Activated naive CD4-positive, alpha-beta T cell treated with anti-CD3 and anti-CD28 coated beads, Interleukin-2, amount 50 U/mL, for 72 hours (primary cell): ENCODE measurements at places on chromosomes 16 and 17. TPM values are rescaled to one million over a fixed set of nuclear protein-coding genes. Genes with fewer than 3 reads are reported as not detected.
A peak's percentile ranks its signal among the peaks of the same experiment; 100 is the strongest.

- no peak for DNase-seq
Observed at GRCh38 chr17:62824290-62825131, 16.4 kb upstream of the MARCHF10 start.

UNKL gene
- total RNA-seq: 38.0 TPM

DNA sequence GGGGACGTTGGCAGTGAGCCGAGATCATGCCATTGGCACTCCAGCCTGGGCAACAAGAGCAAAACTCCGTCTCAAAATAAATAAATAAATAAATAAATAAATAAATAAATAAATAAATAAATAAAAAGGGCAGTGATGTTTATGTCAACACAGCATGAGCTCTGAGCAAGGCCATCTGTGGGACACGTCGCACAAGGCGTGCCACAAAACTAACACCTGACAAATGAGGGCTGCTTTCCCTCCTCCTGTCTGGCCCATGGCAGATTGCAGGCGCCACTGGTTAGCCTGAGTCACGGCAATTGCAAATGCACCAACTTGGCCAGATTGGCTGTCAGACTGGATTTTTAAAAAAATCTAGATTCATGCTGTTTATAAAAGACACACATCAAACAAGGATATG is 25.9 kb upstream of the SPNS3 start:
- DNase-seq: no peak

- DNase-seq: no peak
Observed at GRCh38 chr16:7615565-7615964, 282.9 kb downstream of the RBFOX1 start.

DNA sequence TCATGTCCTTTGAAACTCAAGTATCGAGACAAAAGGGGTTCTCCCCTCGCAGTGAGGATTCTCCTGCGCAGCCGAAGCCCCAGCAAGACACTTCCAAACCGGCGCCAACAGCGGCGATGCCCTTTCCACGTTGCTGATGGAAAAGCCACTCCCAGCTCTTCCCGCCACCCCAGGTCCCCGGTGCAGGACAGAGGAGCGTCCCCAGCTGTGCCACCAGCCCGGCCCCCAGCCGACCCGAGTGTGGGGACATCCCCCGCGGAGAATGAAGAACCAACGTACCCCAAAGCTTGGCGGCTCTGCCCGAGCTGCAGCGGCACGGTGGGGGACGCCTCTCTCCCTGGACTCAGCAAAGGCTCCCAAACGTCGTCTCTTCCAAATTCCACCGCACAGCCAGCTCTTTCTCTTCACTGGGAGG is 573 bp downstream of the CHST6 start:
- no peak for DNase-seq

- no peak for DNase-seq
Observed at GRCh38 chr17:49887744-49888360, 40.0 kb upstream of the TAC4 start.

GRCh38 chr17:57408071-57408811 is 151.9 kb downstream of the MSI2 start:
- DNase-seq: peak; percentile 13

DNA sequence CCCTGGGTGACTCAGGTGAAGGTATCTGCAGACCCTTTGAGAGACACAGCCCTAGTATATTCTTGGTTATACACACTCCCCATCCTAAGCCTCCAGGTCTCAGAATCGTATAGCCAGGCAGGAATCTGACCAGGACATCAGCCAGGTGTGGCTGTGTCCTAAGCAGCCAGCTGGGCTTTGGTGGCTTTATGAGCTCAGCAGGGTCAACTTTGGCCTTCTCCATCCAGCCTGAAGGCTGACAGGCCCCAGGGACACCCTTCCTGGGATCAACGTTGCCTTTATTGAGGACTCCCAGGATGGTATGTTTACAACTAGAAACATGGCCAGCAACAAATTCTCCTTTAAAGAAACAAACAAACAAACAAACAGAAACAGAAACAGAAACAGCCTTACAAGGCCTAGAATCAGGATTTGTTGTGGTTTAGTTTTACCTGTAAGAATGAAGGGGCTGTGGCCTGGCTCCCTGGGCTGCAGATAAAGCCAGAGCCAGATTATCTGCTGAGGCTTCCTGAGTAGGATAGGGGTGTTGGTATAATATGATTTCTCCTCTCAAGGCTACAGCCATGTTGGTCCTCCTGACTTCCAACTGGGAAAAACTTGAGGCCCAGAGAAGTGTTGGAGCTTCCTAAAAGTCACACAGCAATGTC is 8.5 kb downstream of the KIF19 start:
- no peak for DNase-seq

- no peak for DNase-seq
Observed at GRCh38 chr17:11182430-11182829, 58.6 kb upstream of the SHISA6 start.

CA7 gene
- total RNA-seq: not detected

DNA sequence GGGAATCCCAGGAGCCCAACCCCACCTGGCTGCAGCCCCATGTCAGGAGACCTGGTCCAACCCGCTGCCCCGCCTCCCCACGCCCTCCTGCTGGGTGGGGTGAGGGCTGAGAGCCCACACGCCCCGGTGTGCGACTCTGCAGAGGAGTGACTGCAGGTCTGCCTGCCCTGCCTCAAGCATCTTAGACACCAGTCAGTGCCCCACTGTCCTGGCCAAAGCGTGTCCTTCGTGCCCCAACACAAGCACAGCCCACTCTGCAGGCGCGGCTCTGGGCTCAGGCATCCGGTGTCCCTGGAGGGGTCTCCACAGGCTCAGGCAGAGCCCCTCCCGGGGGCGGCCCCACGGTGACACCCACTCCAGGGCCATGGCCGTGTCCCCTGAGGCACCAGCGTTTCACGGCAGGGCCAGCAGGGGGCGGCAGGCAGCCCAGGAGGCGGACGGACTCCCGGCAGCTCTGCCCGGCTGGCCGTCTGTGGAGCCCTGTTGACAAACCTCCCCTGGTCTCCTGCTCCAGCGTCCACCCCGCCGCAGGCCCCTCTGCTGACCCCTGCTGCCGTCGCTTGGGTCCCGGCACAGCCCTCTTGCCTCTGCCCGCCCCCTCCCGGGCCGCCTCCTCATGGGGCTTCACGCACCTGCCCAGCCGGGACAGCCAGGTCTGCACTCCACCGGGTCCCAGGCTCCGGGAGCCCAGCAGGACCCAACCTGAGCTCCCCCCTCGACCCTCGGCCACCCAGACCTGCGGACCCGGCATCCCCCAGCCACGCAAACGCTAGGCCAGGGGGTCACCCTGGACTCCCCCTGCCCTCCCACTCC is 8.6 kb upstream of the UBE2I start:
- peak; percentile 90 for DNase-seq

CLDN7 gene
- total RNA-seq: 1.5 TPM

- DNase-seq: peak; percentile 95
Observed at GRCh38 chr17:42577532-42578281, at the start of gene PSMC3IP. Gene PSMC3IP (minus strand): TSS chr17:42577729. CDS start chr17:42577686, 43 bp downstream.

GRCh38 chr16:84247331-84247730 is 7.5 kb upstream of the KCNG4 start:
- DNase-seq: no peak

ADCY9 gene
- 8.9 TPM for total RNA-seq

DNA sequence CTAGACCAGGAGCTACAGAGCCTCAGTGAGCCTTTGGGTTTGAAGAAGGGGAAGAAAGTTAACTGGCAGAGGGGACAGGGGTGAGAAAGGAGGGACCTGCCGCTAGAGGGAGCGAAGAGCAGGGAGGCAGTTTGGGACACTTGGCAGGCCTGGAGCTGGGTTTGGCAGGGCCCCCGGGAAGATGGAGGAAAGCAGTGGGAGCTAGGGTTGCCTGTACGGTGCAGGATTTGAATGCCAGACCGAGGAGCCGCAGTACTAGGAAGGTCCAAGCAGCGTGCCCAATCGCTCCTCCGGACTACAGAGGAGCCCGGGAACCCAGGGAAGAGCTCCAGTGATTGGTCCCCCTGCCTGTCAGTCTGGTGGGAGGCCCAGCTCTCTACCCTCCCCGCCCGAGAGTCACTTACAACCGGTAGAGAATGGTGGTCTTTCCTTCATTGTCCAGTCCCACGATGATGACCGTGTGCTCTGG is 1.3 kb downstream of the ARL5C start:
- peak; percentile 78 for DNase-seq

- DNase-seq: no peak
Observed at GRCh38 chr17:63232565-63233310, 213.4 kb downstream of the CYB561 start.

- DNase-seq: no peak
Observed at GRCh38 chr17:42708588-42708987, 26.3 kb downstream of the CNTNAP1 start.

CHRNE gene
- not detected for total RNA-seq

GRCh38 chr16:27879601-27880247 is 183.8 kb downstream of the GSG1L start:
- no peak for DNase-seq

DNA sequence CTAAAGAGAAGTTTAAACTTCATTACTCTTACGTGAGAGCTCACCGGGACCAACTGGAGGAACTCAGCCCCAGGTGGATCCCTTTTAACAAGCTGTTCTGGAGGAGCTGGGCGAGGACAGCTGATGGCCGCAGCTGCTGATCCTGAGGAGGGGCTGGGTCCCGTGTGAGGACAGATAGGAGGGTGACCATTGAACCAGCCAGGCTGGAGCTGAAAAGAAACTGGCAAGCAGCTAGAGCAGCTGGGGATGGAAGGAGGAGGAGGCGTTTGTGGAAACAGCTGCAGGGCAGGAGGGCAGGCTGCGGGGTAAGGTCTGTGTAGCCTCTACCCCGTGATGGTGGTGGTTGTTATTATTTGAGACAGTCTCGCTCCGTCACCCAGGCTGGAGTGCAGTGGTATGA is 119.5 kb downstream of the AATF start:
- DNase-seq: no peak

STX1B gene
- 0.87 TPM for total RNA-seq

GRCh38 chr17:74449773-74450172 is 16.7 kb upstream of the CD300A start:
- DNase-seq: no peak

- DNase-seq: no peak
Observed at GRCh38 chr16:84863481-84863814, 43.7 kb downstream of the CRISPLD2 start.

TERB1 gene
- not detected for total RNA-seq

DNA sequence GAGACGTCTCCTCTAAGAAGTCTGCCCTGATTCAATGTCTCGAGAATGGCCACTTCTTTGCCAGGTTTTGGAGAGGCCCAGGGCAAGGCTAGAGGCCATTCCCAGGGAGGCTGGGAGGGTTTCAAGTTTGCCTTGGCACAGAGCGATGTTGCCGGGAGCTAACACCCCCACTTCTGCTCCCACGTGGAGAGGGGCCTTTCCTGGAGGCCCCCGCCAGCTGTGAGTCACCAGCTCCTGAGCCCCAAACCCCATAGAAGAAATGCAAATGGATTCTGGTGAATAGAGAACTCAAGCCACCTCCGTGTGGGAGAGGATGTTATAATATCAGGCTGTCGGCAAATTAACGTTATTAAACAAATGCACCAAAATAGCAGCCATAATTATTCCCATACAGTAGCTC is 62.2 kb downstream of the CACNG5 start:
- DNase-seq: no peak
